CD4-positive, alpha-beta T cell treated with Interleukin-4 for 4 hours (primary cell): ENCODE measurements at places on chromosomes 2 and 18.

DNA sequence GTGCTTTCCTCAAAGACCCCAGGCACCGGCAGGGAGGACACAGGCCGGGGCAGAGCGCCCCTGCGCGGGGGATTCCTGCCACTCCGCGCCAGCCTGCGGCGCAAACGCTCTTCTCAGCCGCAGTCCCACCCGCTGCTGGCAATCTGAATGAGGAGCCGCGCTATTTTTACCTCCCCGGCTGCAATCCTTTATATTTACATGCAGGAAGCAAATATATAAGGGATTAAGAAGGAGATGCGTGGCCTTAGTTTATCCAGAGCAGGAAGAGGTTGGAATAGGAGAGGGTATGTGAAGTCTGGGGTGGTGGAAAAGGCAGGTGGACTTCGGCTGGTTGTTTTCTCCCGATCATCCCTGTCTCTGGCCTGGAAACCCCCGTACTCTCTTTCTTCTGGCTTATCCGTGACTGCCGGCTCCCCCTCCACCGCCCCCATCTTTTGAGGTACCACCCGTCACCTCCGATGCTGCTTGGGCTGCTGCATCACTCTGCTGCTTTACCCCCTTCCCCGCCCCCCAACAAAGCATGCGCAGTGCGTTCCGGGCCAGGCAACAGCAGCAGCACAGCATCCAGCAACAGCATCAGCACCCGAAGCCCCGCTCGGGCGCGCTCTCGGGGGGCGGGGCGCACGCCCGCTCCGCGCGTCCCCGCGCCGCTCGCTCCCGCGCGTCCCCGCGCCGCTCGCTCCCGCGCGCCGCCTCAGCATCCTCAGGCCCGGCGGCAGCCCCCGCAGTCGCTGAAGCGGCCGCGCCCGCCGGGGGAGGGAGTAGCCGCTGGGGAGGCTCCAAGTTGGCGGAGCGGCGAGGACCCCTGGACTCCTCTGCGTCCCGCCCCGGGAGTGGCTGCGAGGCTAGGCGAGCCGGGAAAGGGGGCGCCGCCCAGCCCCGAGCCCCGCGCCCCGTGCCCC is at the start of gene ADAM23:
Gene ADAM23 (plus strand): TSS at position 700 of the 902 bp plus-strand sequence. CDS start 335 bp downstream, outside the sequence.
- peak; percentile 31 for DNase-seq

- DNase-seq = no peak
Measured at GRCh38 chr2:126655051-126655450, 907 bp upstream of the GYPC start.

GRCh38 chr2:111050701-111051376 is 69.9 kb upstream of the BCL2L11 start:
- no peak for DNase-seq

GRCh38 chr2:43136876-43137275 is 89.5 kb downstream of the ZFP36L2 start:
- DNase-seq = peak; percentile 93

- no peak for DNase-seq
Measured at GRCh38 chr18:76314496-76314895, 180.5 kb downstream of the ZNF516 start.

GRCh38 chr18:36561046-36561445 is 263.5 kb downstream of the FHOD3 start:
- no peak for DNase-seq

GRCh38 chr2:157596992-157597681 is 31.5 kb downstream of the ACVR1C start:
- peak; percentile 44 for DNase-seq

- peak; percentile 43 for DNase-seq
Measured at GRCh38 chr2:196233805-196234475, 62.6 kb upstream of the STK17B start.

DNA sequence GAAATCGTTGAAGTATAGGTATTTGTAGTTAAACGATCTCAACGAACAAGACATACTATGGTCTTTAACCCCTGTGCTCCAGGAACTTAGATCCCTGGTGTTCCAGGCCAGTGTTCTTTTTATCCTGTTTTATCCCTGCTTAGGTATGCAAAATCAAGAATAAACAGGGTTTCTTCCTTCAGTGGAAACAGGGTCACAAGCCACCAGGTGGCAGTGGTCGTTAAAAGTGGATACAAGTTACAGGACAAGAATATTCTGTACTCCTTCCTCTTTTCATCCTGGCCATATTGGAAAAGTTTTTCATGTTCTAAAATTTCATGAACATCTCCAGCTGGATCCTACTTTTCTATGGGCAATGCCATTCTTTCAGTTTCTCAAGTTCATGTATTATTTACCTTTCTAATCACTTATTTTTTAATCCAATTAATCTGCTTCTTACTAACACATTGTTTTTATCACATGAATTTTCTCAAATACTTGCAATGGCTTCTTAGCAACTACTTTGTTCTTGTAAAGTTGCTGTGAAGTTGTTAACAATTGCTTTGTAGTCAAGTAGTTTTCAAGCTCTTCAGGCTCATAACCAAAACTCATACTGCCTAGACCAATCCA is 16.4 kb upstream of the HNMT start:
- DNase-seq = peak; percentile 27
